ENCODE measurements at places on chromosomes 16 and 17.

DNA sequence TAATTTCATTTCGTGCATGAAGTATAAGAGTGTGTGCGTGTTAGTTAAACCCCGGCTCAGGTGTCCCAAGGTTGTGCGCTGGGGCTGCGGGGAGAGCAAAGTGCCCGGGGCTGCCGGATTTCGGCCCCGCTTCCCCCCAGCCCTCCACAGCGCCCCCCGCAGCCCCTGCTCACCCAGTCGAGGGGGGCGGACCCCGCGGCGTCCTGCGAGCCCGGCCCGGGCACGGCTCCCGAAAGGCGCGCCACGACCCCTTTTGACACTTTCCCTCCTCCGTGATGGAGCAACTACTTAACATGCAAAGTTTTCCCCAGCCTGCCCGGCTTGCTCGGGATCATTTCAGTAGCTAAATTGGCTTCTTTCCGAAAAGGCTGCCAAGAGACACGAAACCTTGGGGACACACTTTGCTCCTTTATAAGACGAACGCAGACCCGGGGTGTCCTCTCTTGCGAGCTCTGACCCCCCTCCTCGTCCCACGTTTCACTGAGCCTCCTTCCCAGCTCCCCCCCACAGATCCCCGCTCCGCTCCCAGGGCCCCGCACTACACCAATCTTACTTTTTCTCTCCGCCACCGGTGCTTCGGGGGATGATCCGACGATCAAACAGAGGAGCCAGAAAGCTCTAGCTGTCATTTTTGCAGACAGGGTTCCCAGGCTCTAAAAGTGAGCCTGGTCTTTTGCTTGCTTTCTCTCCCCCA, 552 bp downstream of the C17orf58 start:
- peak overlapping the region; percentile 94 for H3K4me3 ChIP-seq
- DNase-seq: no peak
- peaks cover 13% of the 10 kb centered on the region for H3K4me1 ChIP-seq
- H3K27ac ChIP-seq: no peak overlapping the region
- H3K27me3 ChIP-seq: no peaks in the 10 kb centered on the region

DNA sequence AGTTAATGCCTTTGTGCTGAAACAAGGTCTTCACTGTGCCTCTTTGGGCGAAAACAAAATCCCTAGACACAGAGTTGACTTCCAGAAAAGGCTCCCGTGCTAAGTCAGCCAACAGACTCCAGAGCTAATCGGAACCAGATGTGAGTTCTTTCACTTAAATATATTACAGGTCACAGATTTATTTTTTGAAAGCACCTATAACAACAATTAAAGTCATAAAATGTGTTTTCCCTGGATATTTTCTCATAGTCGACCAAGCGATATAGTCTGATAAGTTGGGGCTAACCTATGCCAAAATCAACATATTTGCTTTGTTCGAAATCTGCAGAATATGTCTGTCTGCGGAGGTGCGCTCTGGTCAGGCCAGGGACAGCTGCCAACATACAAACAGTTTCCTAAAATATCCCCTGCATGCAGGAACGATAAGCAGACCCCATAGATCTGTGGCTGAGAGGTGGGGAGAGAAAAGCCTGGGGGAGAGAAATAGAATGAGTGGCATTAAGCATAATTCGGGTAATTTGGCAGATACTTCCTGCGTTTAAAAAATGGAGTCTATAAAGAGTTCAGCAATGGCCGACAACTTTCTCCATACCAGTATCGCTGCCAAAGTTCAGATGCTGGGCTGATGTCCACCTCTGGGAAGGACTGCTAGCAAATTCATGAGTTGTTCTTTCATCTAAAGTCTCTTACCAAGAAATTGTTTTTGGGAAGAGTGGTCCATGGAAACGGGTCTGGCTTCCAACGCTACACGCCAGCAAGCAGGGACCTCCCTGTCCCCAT, 50.8 kb upstream of the MYH10 start:
- H3K36me3 ChIP-seq: no peaks in the 10 kb centered on the region
- H3K27ac ChIP-seq: peak overlapping the region; percentile 95

GRCh38 chr17:27384261-27384701, 72.0 kb upstream of the KSR1 start:
- H3K27me3 ChIP-seq: no peaks in the 10 kb centered on the region
- peak; percentile 69 for DNase-seq
- peak overlapping the region; percentile 8 for H3K4me3 ChIP-seq
- H3K27ac ChIP-seq: peak overlapping the region; percentile 59
- H3K36me3 ChIP-seq: no peaks in the 10 kb centered on the region

GRCh38 chr16:55179852-55180585, 144.0 kb upstream of the IRX6 start:
- H3K27ac ChIP-seq: no peak overlapping the region
- no peaks in the 10 kb centered on the region for H3K27me3 ChIP-seq
- no peak overlapping the region for H3K4me3 ChIP-seq
- H3K36me3 ChIP-seq: no peaks in the 10 kb centered on the region
- DNase-seq: no peak
- no peaks in the 10 kb centered on the region for H3K4me1 ChIP-seq

GRCh38 chr16:10504404-10504885, 76.0 kb downstream of the EMP2 start:
- no peaks in the 10 kb centered on the region for H3K4me1 ChIP-seq
- no peaks in the 10 kb centered on the region for H3K27me3 ChIP-seq
- H3K27ac ChIP-seq: no peak overlapping the region
- DNase-seq: no peak
